Adrenal gland (tissue), 19 donors: ENCODE measurements at places on chromosomes 11 and 22. TPM values are rescaled to one million over a fixed set of nuclear protein-coding genes. Genes with fewer than 3 reads are reported as not detected.

The HBE1 gene
- not detected for total RNA-seq

The TSPAN32 gene
- total RNA-seq: not detected

The PLA2G3 gene
- not detected for total RNA-seq

The PIK3IP1 gene
- total RNA-seq: 36.0 TPM

The PGA3 gene
- not detected for total RNA-seq

The BRD1 gene
- 17.8 TPM for total RNA-seq
